ENCODE measurements at places on chromosomes 12 and 14.

DNA sequence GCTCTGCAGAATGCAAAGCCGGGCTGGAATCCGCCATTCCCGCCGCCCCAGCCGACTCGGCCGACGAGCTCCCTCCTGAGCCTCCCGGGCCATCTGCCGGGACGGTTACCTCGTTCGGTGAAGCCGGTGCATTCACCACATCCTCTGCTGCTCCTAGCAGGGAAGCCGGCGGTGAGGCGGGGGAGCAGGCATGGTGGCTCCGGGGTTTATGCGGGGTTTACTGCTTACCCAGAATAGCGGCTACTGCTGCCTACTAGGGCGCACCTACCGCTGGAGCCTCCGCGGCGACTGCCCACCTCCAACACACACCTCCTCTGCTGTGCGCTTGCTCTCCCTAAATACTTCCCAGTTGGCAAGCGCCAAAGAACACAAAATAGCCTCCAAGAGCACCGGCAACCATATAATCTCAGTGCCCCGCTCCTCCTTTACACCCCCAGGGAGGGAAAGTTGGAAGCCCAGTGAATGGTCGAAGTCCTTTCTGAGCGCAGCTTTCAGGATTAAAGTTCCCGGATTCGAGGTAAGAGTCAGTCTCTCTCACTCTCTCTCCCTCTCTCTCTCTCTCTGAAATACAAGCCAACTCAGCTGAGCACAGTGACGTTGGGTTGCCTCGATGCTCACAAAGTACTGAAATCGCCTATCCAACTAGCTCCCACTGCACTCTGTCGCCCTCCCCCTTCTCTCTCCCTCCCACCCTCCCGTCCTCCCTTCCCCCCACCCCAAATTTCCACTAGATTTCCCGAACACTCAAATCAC lies at the start of gene TBX5:
TSS of gene TBX5 (minus strand) at position 626 of the 753 bp plus-strand sequence. CDS start 2,246 bp downstream, outside the sequence.
- DNase-seq, result no peak

- DNase-seq, result no peak
Measured at GRCh38 chr12:132163041-132163910, 19.0 kb downstream of the NOC4L start.

GRCh38 chr14:39034481-39035296 lies 68.3 kb downstream of the SEC23A start:
- DNase-seq, result no peak

DNA sequence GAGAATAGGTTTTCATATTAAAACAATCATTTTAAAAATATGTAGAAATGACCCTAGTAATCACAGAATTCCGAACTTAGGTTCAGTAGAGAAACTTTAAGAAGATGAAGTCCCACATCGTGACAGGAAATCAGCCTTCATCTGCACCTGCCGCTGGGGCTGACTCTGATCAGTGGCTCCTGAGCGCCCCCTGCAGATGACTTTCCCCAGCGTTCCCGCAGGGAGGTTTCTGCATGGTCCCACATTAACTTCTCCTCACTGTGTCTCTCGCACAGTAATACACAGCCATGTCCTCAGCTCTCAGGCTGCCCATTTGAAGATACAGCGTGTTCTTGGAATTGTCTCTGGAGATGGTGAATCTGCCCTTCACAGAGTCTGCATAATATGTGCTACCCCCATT lies 1131.1 kb downstream of the TMEM121 start:
- DNase-seq, result peak; percentile 10

GRCh38 chr14:88547386-88547780 lies 7.4 kb downstream of the PTPN21 start:
- no peak for DNase-seq

DNA sequence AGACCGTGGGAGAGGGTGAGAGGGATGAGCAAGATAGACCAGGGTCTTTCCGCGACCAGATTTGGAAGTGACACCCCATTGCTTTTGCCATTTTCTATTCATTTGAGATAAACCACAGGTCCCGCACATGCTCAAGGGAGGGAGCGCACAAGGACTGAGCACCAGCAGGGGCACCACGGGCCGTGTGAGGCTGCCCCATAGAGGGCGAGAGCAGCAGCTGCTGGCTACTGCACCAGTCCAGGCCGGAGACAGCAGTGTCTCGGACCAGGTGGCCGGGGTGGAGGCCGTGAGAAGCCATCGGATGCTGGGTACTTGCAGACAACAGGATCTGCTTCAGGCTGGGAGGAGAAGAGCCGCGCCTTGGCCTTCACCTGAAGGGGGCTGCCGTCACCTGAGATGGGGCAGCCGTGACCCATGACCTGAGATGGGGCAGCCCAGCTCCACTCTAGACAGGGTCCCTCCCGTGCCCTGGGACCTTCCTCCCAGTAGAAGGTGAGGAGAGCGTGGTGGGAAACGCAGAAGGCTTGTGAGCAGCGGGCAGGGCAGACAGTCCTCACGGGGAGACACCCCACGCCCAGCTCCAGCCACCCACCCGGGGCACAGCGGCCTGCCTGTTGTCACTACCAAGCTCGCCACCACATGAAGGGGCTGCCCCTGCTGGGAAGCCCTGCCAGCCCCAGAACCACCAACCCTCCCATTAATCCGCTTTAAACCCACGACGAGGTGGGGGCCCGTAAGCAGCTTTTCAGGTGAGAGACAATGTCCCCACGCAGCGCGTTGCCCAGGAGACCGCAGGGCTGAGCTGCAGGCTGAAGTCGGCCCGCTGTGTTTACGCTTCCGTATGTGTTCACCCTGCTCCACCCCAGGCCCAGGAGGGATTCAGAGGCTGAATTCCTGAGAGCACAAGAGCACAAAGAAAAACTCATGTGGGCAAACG lies 61.7 kb upstream of the FBRSL1 start:
- no peak for DNase-seq

DNA sequence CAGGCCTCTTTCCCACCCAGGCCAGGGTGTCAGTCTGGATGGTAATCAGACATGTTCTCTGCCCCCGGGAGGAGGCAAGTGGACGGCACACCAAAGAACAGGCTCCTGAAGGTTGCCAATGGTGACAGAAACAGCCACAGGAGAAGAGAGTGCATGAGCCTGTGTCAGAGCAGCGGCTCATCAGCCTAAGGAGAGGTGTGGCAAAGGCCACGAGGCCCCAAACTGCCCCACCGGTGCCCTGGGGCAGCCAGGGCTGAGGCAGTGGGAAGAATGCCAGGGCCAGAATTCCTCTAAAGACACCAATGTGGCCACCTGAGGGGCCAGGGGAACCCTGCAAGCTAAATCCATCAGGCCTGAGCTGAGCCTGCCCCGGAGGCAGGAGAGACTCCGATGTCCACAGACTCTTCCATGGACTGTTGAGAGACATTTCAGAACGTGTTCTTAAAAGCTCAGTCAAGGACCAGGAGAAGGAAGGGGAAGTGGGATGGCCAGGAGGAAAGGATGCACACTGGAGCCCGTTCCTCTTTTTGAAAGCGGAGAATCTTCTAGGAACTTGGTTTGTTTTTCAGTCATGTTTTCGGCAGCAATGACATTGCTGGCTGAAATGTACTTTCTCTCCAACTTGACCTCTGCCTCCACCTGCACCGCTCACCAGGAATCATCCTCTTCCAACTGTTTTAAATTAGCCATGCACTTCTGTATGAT lies 176.3 kb upstream of the FKBP4 start:
- DNase-seq, result no peak

GRCh38 chr12:42291680-42292079 lies 34.2 kb downstream of the ZCRB1 start:
- DNase-seq, result no peak

- no peak for DNase-seq
Measured at GRCh38 chr14:34707722-34708121, 6.7 kb downstream of the CFL2 start.

DNA sequence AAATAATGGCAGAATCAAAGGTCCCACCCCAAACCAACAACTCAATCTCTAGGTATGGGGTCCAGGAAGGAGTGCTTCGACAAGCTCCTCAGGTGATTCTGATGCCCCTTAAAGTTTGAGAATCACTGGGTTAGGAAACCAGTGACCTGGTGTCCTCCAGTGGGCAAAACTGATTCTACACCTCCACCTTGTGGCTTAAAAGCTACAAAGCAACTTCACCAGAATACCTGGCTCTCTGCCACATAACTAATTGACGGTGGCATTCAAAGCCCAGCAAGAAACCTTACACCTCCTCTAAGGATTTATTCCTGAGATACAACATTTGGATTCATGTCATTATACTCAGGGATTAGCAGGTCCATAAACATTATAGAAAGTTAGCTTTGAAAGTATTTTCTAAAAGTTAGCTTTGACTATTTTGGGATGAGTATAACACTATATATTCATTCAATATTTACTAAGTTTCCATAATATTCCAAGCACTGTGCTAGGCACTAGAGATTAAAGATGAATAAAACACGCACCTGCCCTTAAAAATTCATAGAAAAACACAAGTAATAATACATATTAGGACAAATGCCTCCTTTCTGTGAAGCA lies 45.4 kb downstream of the DCAF5 start:
- no peak for DNase-seq

Data from stimulated activated CD8-positive, alpha-beta memory T cell treated with anti-CD3 and anti-CD28 coated beads, Interleukin-2, amount 100 ng/mL, for 1 hour (primary cell).